GM23338 (cell line): ENCODE measurements at places on chromosomes 16 and 17. TPM values are rescaled to one million over a fixed set of nuclear protein-coding genes. Genes with fewer than 3 reads are reported as not detected.
A peak's percentile ranks its signal among the peaks of the same experiment; 100 is the strongest.

The CMTM1 gene
- total RNA-seq, result 1.4 TPM in 1 of 2 replicates, not detected in the other

The HOXB6 gene
- not detected in 2 replicates for total RNA-seq

The CES1 gene
- not detected in 2 replicates for total RNA-seq

The FKBP10 gene
- 137 and 151 TPM in 2 replicates for total RNA-seq

The SMIM36 gene
- not detected in 2 replicates for total RNA-seq

The NME2 gene
- 636 and 667 TPM in 2 replicates for total RNA-seq

The SNAI3 gene
- 19.2 and 19.4 TPM in 2 replicates for total RNA-seq

The ITGB3 gene
- 0.52 TPM in 1 of 2 replicates, not detected in the other for total RNA-seq

The HSPB9 gene
- total RNA-seq, result 0.52 TPM in 1 of 2 replicates, not detected in the other

The RHBDL3 gene
- 8.1 and 12.3 TPM in 2 replicates for total RNA-seq

GRCh38 chr17:5591966-5592365, 7.7 kb upstream of the NLRP1 start:
- no peaks in the 10 kb centered on the region for H3K27me3 ChIP-seq
- no peak for DNase-seq
- H3K27ac ChIP-seq, result no peak overlapping the region
- no peaks in the 10 kb centered on the region for H3K4me1 ChIP-seq

DNA sequence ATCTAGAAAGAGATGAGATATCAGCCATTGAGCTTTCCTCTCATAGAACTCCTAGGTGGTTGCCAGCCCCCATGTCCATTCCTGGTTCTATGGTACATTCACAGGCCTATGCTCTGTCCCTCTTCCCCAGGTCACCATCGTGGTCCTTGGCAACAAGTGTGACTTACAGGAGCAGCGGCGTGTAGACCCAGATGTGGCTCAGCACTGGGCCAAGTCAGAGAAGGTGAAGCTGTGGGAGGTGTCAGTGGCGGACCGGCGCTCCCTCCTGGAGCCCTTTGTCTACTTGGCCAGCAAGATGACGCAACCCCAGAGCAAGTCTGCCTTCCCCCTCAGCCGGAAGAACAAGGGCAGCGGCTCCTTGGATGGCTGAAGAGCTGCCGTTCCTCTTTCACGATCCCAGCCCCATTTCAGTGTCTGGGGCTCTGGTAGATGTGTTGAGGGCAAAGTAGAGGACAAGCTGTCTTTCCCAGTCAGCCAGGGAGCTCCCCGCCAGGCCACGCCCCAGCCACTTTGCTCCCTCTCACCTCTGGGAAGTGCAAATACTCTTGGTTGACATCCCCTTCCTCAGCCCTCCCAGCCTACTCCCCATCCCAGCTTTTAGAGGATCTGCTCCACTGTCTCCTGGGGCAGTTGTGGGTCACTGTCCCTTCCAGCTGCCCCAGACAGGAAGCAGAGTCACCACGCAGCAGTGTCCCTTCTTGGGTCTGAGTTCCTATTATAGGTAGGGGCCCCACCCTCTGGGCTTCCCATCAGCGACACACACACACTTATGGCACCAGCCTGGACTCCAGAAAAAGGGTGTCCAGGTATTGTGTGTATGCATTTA, 3.8 kb downstream of the NKIRAS2 start:
- H3K4me1 ChIP-seq, result peaks cover 12% of the 10 kb centered on the region
- no peak for DNase-seq
- no peak overlapping the region for H3K4me3 ChIP-seq
- H3K36me3 ChIP-seq, result peaks cover 6% of the 10 kb centered on the region

- no peak overlapping the region for H3K27ac ChIP-seq
- no peaks in the 10 kb centered on the region for H3K36me3 ChIP-seq
- no peak overlapping the region for H3K4me3 ChIP-seq
- no peak for DNase-seq
- H3K4me1 ChIP-seq, result no peaks in the 10 kb centered on the region; the same call in 1 of the 2 replicates
- no peaks in the 10 kb centered on the region for H3K27me3 ChIP-seq
Observed at GRCh38 chr16:27404163-27404823, 2.3 kb downstream of the IL21R start.

DNA sequence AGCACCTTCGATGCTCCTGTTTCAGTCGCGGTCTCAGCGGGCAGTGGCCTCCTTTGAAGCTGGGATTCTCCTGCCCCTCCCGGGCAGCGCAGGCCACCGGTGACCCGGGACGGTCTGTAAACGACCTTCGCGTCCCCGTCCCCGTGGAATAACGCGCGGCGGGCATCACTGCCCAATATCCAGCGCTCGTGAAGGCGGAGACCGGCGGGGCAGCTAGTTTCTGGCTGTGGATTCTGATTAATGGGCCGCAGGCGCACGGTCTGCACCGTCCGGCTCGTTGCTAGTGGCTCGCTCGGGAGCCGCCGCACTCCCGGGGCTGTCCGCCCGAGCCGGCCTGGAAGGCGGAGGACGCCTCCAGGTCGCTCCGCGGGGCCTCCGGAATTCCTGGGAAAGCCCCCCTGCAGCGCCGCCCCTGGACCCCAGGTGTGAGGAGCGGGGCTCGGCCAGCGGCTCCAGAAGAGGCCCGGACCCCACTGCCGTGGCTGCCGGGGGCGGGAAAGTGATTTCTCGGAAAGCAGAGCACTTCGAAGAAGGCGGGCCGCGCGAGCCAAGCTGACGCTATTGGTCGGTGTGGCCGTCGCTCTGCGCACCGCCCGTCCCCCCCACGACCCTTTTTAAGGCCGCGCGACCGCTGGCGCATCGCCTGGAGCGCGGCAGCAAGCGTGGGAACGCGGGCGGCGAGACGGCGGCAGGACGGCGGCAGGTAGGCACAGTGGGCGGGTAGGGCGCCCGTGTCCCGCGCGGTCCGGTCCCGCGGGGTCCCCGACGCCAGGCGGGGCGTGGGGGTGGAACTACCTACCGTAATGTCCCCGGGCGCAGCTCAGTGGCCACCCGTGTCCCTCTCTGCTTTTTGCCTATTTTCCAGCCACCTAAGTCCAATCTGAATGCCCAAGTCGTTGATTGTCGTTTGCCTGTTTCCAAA, at the start of gene IRF8:
IRF8 (plus strand) TSS at position 642 of the 922 bp plus-strand sequence. CDS start 3,854 bp downstream, outside the sequence.
- H3K4me1 ChIP-seq, result peaks cover 7% of the 10 kb centered on the region; the same call in 1 of the 2 replicates
- H3K27me3 ChIP-seq, result peaks cover 52% of the 10 kb centered on the region

DNA sequence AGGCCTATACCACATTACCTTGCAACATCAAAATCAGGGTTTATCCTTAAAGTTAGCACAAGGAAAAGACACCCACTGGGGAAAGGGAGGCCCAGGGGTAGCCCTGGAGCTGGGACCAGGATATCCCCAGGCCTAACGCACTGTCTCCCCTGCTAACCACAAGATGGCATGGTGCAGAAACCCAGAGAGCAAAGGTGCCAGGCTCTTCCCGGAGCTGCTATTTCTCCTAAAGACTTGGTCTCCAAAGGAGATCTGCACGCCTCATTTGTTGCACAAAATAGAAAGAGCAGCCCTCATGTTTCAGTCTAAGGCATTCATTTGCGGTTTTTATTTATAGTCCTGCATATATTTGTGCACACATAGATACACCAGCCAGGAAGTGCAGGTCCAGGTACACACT, 408.6 kb downstream of the SOX9 start:
- H3K4me3 ChIP-seq, result no peak overlapping the region
- no peak overlapping the region for H3K27ac ChIP-seq
- DNase-seq, result no peak
- H3K4me1 ChIP-seq, result 0 out of 2 replicates have a peak, but pooled peaks cover 5% of the 10 kb centered on the region
- H3K27me3 ChIP-seq, result no peaks in the 10 kb centered on the region

GRCh38 chr16:56789360-56789759, 59.4 kb downstream of the NUP93 start:
- no peak for DNase-seq
- H3K4me1 ChIP-seq, result peaks cover 56% of the 10 kb centered on the region
- H3K27me3 ChIP-seq, result no peaks in the 10 kb centered on the region

DNA sequence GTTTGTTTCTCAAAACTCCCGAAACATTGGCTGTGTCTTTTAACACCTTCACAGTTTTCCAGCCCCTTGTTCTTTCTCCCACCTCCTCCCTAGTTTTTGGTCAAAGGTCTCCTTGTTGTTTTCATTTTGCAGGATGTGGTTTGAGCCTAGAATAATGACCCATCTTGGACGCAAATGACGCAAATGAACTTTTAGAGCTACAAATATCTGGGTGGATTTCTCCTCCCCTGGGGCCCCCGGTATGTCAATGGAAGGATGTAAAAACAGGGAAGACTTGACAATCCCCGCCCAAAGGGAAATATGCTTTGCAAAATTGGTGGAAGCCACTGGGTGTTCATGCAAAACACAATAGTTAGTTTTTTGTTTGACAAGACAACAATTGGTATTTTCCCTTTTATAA, 236.0 kb upstream of the IRX3 start:
- no peak overlapping the region for H3K4me3 ChIP-seq
- peaks cover 26% of the 10 kb centered on the region for H3K4me1 ChIP-seq
- DNase-seq, result no peak
- no peak overlapping the region for H3K27ac ChIP-seq
- H3K36me3 ChIP-seq, result no peaks in the 10 kb centered on the region

- no peak for DNase-seq
- peaks cover 56% of the 10 kb centered on the region for H3K36me3 ChIP-seq
- no peaks in the 10 kb centered on the region for H3K4me1 ChIP-seq
- no peak overlapping the region for H3K4me3 ChIP-seq
Observed at GRCh38 chr16:27500801-27501200, 48.9 kb downstream of the GTF3C1 start.

DNA sequence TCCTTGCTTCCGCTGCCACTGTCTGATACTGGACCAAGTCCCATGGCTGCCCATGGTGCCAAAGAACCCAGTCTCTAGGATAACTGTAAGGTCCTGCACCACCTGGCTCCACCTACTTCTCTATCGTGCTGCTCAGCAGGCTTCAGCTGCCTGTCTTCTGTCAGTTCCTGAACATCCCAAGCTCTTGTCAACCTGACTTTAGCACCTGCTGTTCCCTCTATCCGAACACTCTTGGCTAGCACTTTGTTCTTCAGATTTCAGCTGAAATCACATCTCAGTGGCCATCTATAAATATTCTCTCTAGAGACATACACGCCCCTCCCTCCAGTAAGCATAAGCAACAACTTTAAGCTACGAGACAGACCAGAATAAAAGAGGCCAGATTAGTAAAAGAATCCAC, 15.0 kb upstream of the TMEM101 start:
- H3K4me3 ChIP-seq, result no peak overlapping the region
- no peak for DNase-seq
- H3K27ac ChIP-seq, result no peak overlapping the region
- no peaks in the 10 kb centered on the region for H3K4me1 ChIP-seq
- no peaks in the 10 kb centered on the region for H3K27me3 ChIP-seq

DNA sequence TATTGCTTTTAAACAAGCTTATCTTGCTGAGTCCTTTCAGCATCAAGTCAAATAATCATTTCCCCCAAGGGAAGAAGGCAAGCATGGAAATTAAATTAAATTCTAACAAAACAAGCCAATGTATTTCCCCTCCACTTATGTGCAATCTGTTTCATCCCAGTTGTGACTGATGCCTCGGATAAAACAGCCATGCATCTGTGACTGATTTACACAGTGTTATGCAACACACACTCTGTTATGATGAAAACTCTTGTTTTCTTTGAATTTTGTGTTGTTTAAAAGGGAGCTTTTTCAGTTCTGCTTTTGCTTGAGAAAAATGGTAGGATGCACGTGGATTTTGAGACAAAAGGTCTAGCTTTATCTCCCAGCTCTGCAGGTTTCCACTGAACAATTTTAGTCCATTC, 32.6 kb downstream of the TMEM100 start:
- DNase-seq, result no peak
- peaks cover 14% of the 10 kb centered on the region for H3K4me1 ChIP-seq
- H3K27me3 ChIP-seq, result no peaks in the 10 kb centered on the region
- no peak overlapping the region for H3K4me3 ChIP-seq
- H3K27ac ChIP-seq, result no peak overlapping the region

- no peak overlapping the region for H3K27ac ChIP-seq
- no peaks in the 10 kb centered on the region for H3K27me3 ChIP-seq
- no peak for DNase-seq
- no peak overlapping the region for H3K4me3 ChIP-seq
Observed at GRCh38 chr17:17987187-17987896, 14.7 kb downstream of the DRC3 start.

- H3K27me3 ChIP-seq, result no peaks in the 10 kb centered on the region
- peaks cover 27% of the 10 kb centered on the region; the same call in 1 of the 2 replicates for H3K36me3 ChIP-seq
- no peak overlapping the region for H3K27ac ChIP-seq
- H3K4me3 ChIP-seq, result no peak overlapping the region
- DNase-seq, result no peak
Observed at GRCh38 chr17:78395155-78395554, 16.7 kb downstream of the PGS1 start.

GRCh38 chr17:71632328-71632727, 488.5 kb upstream of the SOX9 start:
- no peak overlapping the region for H3K4me3 ChIP-seq
- no peak for DNase-seq
- no peak overlapping the region for H3K27ac ChIP-seq
- H3K27me3 ChIP-seq, result no peaks in the 10 kb centered on the region
- H3K4me1 ChIP-seq, result no peaks in the 10 kb centered on the region

GRCh38 chr17:15944759-15945526, at the start of gene ADORA2B:
TSS of gene ADORA2B (plus strand) at chr17:15945130. CDS start at chr17:15945249, 119 bp downstream.
- DNase-seq, result peak; percentile 83
- no peak within 1 kb of the TSS for H3K27ac ChIP-seq
- peaks cover 46% of the 10 kb centered on the region for H3K27me3 ChIP-seq
- peaks cover 6% of the 10 kb centered on the region; the same call in 1 of the 2 replicates for H3K4me1 ChIP-seq
- H3K4me3 ChIP-seq, result peak within 1 kb of the TSS; percentile 75

GRCh38 chr17:30505868-30506417, 28.7 kb downstream of the GOSR1 start:
- peaks cover 7% of the 10 kb centered on the region for H3K4me1 ChIP-seq
- no peak for DNase-seq
- no peak overlapping the region for H3K4me3 ChIP-seq
- H3K27ac ChIP-seq, result peak overlapping the region; percentile 53; the same call in 1 of the 2 replicates

GRCh38 chr17:2980211-2980903, 83.0 kb downstream of the OR1D5 start:
- no peak overlapping the region for H3K4me3 ChIP-seq
- H3K36me3 ChIP-seq, result peaks cover 20% of the 10 kb centered on the region
- H3K27ac ChIP-seq, result no peak overlapping the region
- no peaks in the 10 kb centered on the region for H3K27me3 ChIP-seq
- H3K4me1 ChIP-seq, result no peaks in the 10 kb centered on the region

DNA sequence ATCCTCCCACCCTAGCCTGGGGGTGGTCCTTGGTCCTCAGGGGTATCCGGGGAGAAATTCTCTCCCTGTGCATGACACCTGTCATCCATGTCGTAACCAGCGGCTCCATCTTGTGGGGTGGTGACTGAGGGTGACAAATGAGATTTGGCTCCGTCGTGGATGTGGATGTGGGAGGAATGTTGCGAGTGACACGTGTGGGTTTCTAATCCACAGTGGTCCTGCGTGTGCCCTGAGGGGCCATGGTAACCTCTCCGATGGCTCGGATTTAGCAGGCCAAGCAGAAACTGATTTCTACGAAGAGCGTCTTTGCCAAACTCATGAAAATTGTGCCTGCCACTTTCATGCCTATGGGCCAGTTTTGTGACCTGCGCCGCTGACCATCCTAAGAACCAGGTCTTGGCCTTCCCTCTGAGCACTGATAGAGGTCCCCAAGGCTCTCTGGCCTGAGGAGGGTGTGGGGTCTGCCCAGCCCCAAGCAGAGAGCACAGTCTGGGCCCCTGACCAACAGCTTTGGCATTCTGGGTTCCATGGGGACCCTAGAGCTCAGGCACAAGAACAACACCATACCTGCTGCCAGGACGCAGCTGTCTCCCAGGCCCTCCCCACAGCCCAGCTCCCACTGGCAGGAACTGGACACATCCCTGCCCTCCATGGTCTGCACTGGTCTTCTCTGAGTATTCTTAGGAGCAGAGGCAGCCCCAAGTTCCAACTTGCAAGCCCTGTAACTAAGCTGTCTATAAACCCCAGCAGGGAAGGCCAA, 79.0 kb downstream of the AMFR start:
- no peaks in the 10 kb centered on the region for H3K27me3 ChIP-seq
- no peak for DNase-seq
- H3K36me3 ChIP-seq, result no peaks in the 10 kb centered on the region
- no peak overlapping the region for H3K27ac ChIP-seq
- no peaks in the 10 kb centered on the region for H3K4me1 ChIP-seq

GRCh38 chr17:13047011-13047606, 29.3 kb upstream of the ELAC2 start:
- no peak for DNase-seq
- no peaks in the 10 kb centered on the region for H3K4me1 ChIP-seq

- peak; percentile 71 for DNase-seq
- H3K27me3 ChIP-seq, result peaks cover 50% of the 10 kb centered on the region
Observed at GRCh38 chr17:48429638-48430586, at the start of gene SKAP1. TSS of gene SKAP1 (minus strand) at chr17:48430214.
